ENCODE measurements at places on chromosomes 7 and 10.

- DNase-seq: no peak
These were observed 210.9 kb upstream of the C7orf33 start for GRCh38 chr7:148379677-148380076.

- no peak for DNase-seq
These were observed 756.3 kb downstream of the NXPH1 start for GRCh38 chr7:9189703-9190102.

GRCh38 chr10:101157756-101158458, 26.8 kb downstream of the TLX1 start:
- no peak for DNase-seq

DNA sequence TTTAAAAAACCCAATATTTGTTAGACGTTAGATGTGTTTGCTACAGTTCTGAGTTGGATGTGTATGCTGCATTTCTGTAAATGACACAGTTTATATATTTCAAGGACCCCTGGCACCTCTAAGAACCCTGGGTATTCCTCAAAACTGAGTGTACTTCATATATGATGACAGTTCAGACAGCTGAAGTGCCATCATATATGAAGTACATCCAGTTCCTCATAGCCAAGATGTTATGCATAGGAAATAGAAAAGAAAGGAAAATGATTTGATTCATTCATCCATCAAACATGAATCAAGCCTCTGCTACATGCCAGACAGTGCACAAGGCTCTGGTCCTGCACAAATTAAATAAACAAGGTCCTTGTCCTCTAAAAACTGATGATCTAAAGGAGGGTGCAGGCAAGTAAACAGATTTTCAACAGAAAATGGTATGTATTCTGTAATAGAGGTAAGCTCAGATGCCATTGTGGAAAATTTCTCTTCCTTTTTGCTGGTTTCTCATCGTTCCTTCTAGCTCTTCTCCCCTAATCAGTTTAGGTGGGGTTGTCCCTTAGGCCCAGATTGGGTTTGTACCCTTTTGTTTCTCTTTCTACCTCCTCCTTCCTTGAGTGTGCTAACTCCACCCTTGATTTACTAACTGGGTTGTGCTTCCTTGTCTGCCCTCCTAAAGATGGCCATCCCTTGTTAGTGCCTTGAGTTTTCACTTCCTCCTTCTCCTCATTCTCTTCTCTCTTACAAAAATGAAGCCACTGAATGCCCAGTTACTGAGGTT, 25.3 kb upstream of the SMIM30 start:
- no peak for DNase-seq

GRCh38 chr7:106114716-106115383, 2.7 kb upstream of the SYPL1 start:
- no peak for DNase-seq

DNA sequence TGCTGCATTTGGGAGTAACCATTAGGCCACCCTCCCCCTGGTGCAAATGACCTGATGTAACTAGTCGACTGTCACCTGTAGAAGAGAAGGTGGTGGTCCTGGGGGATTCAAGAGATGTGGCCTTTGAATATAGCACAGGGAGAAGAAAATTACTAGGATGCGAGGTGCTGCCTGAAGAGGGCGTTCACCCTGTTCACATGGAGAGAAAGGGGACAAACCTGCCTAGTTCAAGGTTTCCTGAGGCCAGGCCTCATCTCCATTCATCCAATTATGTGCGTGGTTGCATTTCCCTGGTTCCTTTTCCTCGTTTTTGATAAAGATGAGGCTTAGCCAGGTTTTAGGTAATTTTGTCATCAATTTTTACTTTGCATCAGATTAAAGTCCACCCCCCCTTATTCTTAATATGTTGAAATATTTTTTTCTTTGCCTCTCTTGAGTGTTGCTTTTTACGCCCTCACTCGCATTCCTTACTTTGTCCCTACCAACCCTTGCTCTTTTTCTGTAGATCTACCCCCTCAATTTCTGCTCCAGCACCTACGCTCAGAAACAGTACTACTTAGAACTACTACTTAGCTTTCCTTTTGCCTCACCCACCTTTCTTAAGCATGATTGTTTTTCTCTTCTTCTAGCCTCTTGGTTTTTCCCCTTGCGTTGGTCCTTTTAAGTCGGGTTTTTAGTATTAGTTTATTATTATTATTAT, 13.7 kb downstream of the CLCN1 start:
- DNase-seq: no peak

DNA sequence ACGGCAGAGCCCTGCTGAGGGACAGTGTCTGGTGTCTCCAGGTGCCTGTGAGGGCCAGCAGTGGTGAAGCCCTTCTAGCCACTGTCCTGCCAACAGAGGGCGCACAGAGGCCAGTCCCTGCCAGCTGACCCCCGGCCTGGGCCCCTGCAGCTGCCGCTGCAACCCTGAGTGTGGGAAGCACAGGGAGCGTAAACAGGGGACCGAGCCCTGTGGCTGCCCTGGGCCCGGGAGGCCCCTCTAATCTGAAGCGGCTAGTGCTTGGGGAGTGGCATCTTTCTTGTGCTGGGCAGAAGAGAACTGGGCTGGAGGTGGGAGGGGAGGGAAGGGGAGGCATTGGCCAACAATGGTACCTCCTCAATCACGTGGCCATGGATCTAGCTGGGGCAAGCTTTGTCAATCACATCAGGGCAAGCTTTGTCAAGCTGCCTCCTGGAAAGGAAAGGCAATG, 34.6 kb downstream of the TRIM8 start:
- no peak for DNase-seq

DNA sequence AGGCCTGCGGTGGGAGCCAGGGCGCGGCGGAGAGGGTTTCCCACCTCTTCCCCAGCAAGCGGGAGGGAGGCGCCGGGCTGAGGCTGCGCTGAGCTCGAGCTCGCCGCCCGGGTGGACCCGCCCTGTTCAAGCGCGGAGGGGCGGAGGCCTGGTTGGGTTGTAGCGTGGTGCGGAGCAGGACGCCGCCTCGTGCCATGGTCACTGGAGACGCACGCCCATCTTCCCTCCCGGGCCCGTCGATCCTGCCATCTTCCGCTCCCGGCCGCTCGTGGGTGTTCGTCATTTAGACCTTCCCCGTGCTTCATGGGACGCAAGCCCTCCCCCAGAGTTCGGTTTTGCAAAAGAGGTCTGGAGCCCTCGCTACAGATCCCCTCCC, 9.3 kb upstream of the EN2 start:
- no peak for DNase-seq

- peak; percentile 8 for DNase-seq
These were observed 179.8 kb upstream of the CSTF2T start for GRCh38 chr10:51879238-51879637.

DNA sequence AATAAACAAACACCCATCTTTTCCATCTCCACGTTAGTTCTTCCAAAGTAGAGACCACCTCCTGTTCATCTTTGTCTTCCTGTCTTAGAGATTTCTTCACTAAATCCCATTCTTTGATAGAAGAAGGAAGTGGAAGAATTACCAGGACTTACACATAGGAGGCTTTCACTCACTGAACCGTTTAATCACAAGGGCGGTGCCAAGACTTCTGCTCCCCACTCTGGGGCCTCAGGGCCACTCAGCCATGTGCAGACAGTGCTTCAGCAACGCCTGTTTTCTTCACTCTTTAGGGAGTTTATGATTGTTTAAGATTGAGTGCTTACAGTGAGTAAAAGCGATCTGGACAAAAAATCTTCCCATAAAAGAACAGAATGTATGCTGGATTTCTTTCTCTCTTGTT, 63.9 kb upstream of the SORCS3 start:
- no peak for DNase-seq

- peak; percentile 61 for DNase-seq
These were observed 2.2 kb downstream of the ANXA11 start for GRCh38 chr10:80202934-80203834.

DNA sequence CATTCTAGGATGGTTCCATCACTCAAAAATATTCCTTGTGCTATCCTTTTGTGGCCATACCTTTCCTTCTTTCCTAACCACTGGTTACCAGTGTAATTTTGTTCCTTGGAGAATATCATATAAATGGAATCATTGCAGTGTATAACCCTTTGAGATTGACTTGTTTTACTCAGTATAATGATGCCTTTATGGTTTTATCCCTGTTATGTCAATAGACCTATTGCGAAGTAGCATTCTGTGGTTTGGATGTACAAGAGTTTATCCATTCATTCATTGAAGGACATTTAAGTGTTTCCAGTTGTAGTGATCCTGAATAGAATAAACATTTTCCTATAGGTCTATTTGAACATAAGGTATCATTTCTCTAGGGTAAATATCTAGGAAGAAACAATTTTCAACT, 54.2 kb downstream of the RBM33 start:
- no peak for DNase-seq

GRCh38 chr10:92242910-92243671, 47.8 kb downstream of the CPEB3 start:
- no peak for DNase-seq
